MCF 10A (cell line): ENCODE measurements at places on chromosomes 1 and 21.

GRCh38 chr1:222084996-222085395 lies 343.1 kb upstream of the DUSP10 start:
- no peak for DNase-seq

- DNase-seq: no peak
These were observed at the start of gene PDE9A for GRCh38 chr21:42653231-42654061. Gene PDE9A, plus strand, starts transcription at chr21:42653621. Its CDS starts 194 bp downstream, at chr21:42653815.

DNA sequence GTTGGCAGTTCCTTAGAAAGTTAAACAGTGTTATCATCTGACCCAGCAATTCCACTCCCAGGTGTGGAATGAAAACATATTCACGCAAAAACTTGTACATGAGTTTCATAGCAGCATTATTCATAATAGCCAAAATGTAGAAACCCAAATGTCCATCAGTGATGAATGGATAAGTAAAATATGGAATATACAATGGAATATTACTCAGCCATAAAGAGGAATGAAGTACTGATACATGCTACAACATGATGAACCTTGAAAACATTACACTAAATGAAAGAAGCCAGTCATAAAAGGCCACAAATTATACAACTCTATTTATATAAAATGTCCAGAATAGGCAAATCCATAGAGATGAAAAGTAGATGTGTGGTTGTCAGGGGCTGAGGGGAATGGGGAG lies 53.5 kb downstream of the RRAGC start:
- no peak for DNase-seq

GRCh38 chr21:20613654-20614053 lies 384.6 kb upstream of the NCAM2 start:
- DNase-seq: no peak

GRCh38 chr1:117631359-117632160 lies 25.7 kb downstream of the TENT5C start:
- DNase-seq: no peak
